Stimulated activated CD4-positive, alpha-beta T cell treated with anti-CD3 and anti-CD28 coated beads, Interleukin-1b, Interleukin-23, amount 100 ng/mL, for 1 hour (primary cell): ENCODE measurements at places on chromosomes 1 and 21.

DNA sequence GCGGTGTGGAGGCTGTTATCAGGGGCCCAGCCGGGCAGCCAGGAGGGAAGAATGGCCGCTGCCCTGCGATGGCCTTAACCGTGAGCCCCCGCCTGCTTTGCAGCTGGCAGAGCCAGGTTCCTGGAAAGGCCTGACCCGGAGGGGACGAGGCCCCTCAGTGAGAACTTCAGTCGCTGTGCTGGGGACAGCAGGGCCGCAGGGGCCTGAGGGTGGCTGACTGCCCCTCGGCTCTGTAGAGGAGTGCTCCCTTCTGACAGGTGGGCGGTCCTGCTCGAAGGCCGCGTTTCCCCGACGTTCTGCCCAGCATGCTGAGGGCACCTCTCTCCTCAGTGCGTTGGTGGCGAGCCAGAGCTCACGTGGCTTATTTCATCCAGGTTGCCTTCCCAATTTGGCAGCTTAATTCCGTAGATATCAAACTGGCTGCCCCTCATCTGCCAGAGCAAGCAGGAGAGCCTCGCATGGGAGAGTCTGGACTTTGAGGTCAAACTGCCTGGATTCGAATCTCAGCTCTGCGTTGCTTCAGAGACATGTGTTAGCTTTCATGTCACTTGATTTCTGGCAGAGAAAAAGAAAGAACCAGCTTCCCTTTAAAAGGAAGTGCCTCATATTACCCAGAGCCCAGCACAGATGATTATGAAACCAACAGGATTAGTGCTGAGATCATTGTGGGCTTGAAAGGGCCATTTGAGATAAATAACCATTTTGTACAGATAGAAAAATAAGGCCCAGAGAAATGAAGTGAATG lies 239.8 kb downstream of the SDCCAG8 start:
- no peak for DNase-seq

DNA sequence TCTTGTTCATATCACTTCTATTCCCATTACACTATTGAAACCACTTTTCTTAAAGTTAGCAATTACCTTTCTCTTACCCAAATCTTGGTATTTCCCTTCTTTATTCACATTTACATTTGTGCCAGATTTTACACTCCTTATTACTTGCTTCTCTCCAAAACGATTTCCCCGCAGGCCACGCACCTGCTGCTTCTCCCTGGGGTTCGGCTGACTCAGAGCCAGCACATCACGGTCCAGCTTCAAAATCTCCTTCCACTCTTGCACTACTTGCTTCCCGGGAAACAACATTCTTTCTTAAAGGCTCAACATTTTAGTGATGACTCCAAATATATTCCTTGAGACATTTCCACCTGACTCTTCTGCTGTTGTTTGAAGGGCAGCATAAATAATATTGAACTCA lies 20.7 kb downstream of the LHX9 start:
- DNase-seq, result no peak

GRCh38 chr1:216740331-216740730 lies 17.1 kb upstream of the ESRRG start:
- DNase-seq, result no peak

GRCh38 chr1:159945483-159946241 lies at the start of gene IGSF9:
Gene IGSF9 (minus strand): TSS chr1:159945613. CDS start chr1:159943454, 2,159 bp downstream.
- DNase-seq, result peak; percentile 60

GRCh38 chr1:28258628-28259251 lies 578 bp upstream of the SESN2 start:
- no peak for DNase-seq

- DNase-seq, result no peak
Measured at GRCh38 chr1:31507221-31507620, 69.1 kb upstream of the TINAGL1 start.

DNA sequence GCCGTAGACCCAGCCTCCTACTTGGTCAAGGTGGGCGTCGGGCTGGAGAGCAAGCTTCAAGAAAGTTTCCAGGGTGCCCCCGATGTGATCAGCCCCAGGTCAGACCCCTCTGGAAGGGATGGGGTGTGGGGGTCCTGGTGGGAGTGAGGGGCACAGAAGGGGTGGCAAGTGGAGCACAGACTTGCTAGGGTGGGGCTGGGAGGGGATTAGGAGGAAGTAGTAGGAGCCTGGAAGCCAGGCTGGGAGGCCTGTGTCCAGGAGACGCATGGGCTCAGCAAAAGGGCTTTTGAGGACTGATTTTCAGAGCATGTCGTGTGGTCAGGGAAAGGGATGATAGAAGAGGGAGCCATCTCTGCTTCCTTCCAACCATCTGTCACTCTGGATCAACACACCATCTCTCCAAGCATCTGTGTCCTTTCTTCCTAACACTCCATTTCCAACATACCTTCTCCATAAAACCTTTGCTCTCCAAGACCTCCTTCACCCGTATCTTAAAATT lies 8.5 kb downstream of the TRIM46 start:
- no peak for DNase-seq

DNA sequence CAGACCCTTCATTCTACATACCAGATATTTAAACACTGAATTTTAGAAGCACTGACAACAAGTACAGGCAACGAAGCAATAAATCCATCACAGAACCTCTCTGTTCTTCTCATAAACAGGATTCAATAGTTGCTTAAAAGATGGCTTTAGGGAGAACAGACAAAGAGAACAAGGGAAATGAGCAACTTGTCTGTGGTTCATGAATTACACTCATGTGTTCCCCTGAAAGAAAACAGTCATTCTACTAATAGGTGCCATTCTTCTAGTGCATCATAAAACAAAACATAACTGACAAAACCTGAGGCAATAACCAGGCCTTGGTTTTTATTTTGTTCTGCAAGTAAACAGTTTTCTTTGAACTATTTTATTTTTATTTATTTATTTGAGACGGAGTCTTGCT lies 6.8 kb downstream of the GNL2 start:
- no peak for DNase-seq

DNA sequence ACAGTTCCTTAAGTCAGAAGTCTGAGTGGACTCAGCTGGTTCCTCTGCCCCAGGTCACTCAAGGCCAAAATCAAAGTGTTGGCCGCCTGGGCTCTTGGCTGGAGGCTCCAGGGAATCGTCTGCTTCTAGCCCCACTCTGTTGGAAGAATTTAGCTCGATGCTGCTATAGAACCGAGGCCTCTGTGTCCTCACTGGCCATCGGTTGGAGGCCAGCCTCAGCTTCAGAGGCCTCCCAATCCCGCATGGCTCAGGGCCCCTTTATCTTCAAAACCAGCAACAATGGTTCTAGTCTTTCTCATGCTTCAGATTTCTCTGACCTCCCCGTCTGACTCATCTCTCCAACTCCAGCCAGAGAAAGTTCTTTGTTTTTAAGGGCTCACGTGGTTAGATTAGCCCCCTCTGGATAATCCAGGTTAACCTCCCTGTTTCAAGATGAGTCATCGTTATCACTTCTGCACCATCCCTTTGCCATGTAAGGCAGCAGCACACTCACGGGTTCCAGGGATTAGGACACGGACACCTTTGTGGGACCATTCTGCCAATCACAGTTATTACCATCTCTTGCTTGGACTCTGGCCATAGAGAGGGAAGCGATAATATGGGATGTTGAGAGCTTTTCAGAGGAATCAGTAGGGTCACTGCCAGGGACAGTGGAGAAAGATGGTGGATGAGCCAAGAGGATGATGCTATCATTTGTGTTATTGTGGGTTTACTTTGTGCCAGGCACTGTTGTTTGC lies 13.6 kb downstream of the FHAD1 start:
- DNase-seq, result no peak

DNA sequence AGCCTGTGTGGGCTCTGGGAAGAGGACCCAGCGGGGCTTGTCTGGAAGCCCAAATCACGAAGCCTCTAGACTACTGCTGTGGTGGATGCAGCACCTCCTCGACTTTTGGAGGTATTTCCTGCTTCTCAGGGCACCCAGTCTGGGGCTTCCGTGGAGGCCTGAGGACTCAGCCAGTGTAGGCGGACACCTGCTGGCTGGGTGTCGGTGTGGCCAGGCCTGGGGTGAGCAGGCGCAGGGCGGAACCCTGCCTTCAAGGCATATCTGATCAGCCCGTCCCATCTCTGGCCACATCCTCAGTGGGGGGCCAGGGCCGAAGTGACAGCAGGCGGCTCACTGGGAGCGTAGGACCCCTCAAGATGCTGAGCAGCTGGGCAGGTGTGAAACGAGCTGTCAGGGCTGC lies 6.9 kb downstream of the PLCH2 start:
- no peak for DNase-seq

DNA sequence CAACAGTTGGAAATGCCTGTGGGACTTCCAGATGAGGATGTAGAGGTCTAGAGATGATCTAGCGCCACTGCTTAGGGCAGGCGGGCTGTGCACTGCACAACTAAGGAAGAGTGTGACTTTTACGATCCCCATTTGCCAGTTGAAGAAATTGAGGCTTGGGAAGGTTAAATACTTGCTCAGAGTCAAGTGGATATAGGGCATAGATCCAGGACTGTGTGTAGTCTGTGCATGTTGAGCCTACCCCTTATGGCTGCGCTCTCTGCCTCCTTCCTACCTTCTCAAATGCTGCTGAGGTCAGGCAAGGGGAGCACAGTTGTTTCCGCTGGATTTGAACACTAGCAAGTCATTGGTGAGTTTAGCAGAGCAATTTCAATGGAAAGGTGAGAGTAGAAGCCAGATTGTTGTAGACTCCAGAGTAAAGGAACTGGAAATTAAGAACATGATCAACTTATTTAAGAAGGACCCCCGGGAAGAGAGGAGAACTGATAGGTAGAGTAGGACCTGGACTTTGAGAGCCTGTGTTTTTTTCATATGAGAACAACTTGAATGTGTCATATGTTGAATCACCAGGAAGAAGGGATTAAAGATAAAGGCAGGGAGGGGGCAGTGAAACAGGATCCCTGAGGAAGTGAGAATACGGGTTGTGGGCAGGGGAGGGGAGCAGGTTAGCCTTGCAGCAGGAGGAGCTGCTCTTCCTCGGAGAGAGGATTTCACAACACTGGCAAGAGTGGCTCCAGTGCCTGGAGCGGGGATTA lies 2.7 kb downstream of the CAPN2 start:
- DNase-seq, result no peak

GRCh38 chr1:48291421-48291820 lies 68.9 kb downstream of the SLC5A9 start:
- DNase-seq, result no peak

DNA sequence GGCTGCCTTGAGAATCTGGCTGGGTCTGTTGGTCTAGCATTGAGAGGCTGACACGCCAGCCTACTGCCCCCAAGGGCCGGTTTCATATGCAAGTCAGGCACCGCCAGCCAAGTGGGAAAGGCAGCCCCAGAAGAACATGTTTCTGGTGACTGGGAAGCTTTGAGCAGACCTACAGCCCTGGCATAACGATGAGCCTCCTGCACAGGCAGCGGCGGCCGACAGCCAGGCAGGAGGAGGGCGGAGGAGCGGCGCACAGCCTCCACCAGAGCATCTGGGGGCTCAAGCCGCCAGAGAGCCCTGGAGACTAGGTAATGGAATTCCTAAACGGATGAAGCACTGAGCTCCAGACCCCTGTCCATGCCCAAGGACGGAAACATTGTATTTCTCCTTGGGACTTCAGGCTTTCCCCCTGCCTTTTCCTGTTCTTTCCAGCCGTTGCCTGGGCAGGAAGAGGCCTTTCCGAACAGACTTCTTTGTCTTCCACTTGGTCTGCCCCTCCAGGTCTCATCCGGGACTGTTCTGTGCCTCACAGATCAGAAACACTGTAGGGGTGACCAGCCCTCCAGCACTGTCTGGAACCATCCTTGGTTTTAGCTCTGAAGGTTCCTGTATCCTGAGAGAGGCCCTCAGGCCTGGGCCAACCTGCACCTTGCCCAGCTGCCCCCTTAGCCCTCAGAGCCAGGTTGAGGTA lies 59.5 kb downstream of the IRF2BP2 start:
- no peak for DNase-seq

DNA sequence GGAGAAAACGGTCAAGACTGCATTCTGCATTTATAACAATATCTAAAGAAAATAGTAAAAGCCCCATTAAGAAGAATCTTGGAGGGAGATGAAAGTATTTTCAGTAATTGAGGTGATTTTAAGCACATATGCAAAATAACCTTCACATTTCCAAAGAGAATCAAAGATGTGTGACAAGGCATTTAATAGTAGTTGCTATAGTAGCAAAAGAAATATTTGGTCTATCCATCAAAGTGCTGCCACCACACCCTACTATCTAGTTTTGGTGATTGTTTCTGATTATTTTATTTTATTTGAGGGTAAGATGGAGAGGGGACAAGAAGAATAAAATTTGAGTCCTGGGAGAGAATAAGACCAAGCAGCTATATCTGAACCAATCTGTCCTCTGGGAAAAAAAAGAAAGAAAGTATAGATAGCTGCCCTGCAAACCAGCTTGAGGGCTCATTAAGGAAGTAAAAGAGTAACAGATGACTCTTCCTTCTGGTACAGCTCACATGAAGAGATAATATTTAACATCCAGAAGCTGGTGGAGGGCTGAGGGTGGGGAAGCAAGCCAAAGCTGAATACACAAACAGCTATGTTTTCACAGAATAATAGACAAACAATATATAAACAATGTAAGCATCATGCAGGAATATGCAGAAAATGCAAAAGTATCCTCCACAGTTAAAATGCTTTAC lies 47.2 kb upstream of the RASAL2 start:
- DNase-seq, result no peak

DNA sequence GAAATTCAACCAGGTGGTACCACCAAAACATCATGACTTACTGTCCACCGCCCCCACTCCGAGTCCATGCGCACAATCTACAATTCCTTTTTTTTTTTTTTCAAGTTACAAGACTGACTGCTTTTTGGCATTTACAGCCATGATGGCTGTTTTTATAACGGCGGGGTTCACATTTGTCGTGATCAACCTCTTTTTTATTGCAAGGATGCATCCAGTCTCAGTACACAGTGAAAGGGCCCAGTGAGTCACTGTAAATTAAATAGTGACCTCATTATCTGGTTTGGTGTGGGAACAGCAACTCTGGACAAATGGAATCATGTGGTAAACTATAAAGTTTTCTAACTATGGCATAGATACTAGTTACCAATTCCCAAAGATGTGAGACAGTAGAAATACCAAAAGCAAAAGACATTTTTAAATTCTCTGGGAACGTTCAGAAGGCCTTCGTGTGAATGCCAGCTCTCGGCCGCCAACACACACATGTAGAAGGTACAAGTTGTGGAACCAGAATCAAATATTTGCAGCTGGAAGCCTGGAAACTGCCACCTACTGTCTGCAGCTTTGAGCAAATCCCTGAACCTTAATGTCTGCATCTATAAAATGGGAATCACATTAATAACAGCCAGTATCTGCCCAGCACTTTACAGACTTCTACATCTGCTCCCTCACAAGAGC lies 4.9 kb downstream of the GLIS1 start:
- DNase-seq, result no peak

DNA sequence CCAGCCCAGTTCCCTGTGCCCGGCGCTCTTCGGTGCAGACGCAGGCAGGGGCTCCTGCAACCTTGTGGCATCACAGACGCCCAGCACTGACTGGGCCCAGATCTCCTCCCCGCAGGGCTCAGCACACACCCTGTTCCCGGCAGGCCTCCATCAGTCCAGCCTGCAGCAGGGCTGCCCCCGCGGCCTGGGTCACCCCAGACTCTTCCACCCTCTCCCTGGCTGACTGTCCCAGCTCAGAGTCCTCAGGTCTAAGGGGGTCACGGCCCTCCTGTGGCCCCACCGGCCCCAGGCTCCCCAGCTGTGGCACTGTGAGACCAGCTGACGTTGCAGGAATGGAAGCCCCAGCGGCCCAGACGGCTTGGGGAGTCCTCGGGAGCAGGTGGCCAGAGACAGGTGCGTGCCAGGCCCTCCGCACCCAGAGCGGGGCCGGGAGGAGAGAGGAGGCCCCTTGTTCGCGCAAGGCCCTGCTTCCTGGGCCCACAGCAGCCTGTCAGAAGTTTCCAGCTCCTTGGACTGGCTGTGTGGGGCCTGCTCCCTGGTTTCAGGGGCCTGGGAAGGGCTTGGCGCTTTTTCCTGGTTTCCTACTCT lies 4.2 kb downstream of the B3GALT6 start:
- no peak for DNase-seq

- peak; percentile 17 for DNase-seq
Measured at GRCh38 chr1:89987159-89987819, 7.6 kb upstream of the ZNF326 start.
